ENCODE measurements at places on chromosomes 11 and 22.
A peak's percentile ranks its signal among the peaks of the same experiment; 100 is the strongest.

GRCh38 chr11:16262645-16262955, 93.7 kb downstream of the SOX6 start:
- DNase-seq = no peak

DNA sequence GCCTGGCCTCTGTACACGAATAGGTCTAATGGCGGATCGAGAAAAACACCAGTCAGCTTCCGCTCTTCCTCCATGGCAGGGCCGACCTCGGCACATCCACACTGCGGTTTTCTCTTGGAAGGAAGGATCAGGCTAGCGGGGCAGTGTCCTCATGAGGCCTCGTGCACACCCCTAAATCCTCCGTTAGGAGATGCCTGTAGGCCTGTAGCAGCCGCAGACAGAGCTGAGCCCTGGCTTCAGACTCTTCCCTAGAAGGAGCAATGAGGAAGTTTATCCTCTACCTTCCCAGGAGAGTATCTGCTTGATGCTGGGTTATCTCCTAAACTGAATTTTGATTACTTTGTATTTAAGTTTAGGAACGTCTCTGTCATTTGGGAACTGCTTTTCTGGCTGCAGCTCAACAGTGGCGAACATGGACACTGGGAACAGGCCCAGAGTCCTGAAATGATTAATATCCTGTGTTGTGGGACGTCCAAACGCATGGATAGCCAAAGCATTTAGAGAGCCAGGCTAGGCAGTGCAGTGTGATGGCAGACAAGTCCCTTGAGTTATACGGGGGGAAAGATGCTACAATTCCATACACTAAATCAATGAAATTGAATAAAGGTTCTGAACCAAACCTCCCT, 16.5 kb upstream of the BMAL1 start:
- DNase-seq = no peak

DNA sequence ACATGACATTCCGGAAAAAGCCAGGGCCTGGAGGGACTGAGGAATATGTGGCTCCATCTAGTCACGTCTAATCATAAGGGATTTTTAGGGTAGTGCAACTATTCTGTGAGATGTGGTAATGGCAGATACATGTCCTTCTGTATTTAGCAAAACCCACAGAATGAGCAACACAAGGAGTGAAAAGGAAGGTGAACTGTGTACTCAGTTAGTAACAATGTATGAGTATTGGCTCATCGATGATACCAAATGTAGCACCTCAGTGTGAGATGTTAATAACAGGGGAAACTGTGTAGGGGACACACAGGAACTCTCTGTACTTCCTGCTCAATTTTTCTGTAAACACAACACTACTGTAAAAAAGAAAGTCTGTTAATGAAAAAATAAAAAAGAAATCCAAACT, 42.0 kb upstream of the CARS1 start:
- DNase-seq = no peak

DNA sequence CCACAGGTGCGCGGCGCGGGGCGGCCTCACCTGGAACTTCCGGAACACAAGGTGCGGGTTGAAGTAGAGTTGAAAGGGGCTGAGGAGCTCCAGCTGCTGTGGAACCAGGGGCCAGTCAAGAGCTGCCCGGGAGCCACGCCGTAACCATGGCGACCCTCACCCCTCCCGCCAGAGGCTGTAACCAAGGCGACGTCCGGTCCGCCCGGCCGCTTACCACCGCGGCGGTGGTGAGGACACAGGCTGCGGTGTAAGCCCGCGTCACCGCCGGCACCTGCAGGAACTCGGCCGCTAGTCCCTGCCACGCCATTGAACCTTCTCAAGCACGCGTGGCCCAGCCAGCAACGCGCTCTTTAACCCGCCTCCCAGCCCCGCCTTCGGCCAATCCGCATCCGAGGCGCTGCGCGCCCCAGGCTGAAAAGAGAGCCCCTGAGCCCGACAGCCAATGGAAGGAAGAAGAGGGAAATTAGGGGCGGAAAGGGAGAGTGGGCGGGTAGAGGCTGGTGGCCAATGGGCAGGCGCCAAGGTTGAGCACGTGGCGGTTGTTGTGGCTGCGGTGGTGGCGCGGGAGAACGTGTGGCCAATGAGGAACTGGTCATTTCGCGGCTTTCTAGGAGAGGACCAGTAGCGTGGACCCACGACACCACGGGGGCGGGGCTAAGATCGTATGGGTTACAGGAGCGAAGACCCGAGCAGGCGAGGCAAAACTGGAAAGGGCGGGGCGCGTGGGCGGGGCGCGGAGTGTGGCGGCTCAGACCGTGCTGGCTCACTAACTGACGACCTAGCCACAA, at the start of gene DERL3:
TSS of gene DERL3 (minus strand) at position 326 of the 788 bp plus-strand sequence. CDS start at position 307, 19 bp downstream.
- DNase-seq = peak; percentile 80

GRCh38 chr11:57900320-57900719, 123.4 kb upstream of the OR9Q1 start:
- DNase-seq = no peak

DNA sequence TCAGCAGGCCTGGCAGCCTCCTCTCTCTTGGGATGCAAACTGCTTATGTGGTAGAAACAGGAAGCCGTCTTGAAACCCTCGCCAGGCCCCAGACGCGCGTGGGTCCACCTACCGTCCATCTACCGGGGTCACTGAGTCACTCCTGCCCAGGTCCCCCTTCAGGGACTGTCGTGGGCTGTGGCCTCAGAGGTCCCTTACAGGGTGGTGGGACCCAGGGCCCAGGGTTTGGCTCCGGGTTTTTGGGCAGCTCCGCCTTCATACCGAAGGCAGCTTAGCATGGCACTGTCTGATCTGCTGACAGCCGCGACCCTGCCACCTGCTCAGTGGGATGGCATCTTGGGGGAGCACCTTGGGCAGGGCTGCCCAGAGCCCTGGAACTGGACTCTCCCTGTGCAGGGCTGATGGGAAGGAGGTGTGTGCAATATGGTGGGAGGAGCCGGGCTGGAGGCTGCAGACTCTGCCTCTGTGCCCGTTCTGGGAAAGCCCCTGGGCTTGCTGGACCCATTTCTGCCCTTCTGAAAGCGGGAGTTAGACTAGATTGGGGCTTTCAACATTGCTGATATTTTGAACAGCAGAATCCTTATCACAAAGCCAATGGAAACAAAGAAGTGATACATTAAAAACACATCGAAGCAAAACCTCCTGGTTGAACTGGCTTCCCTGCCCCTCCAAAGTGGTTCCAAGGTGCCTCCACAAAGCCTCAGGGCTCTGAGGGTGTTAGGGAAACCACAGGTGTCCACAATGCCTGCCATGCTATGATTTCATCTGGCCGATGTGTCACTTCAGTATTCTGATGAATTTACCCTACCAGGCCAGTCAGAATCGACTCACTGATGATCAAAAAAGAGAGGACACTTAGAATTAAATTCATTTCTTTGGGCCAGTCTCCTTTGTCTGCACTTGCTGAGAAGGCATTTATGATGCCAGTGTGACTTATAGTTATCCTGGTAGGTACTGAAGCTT, 316.5 kb downstream of the KIRREL3 start:
- no peak for DNase-seq

- no peak for DNase-seq
Observed at GRCh38 chr22:23484651-23485050, 95.4 kb downstream of the IGLL1 start.

DNA sequence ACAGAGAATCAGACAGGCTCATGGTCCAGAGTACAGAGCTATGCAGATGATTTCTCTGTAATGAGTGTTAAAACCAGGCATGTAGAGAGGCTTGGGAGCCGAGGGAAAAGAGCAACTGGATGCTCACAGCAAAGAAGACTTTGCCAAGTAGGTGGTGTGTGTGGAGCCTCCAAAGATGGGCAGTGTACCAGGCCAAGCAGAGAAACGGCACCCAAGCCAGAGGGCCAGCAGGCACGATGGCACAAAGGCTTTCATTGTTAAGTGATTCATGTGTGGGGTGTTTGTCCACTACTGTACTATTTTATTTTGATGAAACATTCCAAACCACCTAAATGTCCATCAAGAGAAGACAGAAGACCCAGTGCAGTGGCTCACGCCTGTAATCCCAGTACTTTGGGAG, 11.1 kb downstream of the RANGAP1 start:
- DNase-seq = no peak

DNA sequence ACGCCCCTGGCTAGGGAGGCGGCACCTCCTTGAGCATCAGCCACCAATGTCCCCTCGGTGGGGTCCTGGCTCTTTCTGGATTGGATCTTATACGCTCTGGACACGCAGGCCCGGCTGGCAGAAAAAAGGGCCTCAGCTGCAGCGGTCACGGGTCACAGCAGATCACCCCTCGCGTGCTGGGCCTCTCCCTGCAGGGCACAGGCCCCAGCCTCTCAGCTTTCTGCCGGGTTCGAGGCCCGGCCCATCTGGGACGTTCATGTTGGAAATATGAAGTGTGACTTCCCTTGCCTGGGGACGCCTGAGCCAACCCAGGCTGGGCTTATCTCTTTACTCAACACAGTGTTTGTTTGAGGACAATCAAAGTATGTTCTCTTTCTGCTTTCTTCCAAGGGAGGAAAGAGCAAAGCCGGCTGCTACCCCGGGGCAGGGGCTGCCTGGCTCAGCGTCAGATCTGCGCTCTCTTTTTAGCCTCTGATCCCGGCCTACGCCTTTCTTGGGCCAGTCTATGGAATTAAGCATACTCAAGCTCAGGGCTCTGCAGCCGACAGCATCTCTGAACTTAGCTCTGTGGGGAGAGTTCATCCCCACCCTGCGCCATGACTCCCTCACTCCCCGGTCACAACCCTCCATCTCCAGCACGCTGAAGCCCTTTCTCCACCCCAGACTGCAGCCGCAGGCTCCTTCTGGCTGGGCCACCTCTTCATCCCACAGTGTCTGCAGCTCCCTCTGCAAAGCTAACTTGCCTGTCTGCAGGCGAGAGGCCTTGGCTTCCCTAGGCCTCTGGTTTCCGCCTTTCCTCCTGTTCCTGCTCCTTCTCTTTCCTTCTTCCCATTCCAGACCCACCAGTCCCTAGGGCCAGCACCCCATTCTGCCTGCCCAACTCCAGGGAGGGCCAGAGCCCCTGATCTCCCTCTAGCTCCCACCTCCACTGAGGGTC, 38.8 kb downstream of the ADAMTS15 start:
- no peak for DNase-seq

DNA sequence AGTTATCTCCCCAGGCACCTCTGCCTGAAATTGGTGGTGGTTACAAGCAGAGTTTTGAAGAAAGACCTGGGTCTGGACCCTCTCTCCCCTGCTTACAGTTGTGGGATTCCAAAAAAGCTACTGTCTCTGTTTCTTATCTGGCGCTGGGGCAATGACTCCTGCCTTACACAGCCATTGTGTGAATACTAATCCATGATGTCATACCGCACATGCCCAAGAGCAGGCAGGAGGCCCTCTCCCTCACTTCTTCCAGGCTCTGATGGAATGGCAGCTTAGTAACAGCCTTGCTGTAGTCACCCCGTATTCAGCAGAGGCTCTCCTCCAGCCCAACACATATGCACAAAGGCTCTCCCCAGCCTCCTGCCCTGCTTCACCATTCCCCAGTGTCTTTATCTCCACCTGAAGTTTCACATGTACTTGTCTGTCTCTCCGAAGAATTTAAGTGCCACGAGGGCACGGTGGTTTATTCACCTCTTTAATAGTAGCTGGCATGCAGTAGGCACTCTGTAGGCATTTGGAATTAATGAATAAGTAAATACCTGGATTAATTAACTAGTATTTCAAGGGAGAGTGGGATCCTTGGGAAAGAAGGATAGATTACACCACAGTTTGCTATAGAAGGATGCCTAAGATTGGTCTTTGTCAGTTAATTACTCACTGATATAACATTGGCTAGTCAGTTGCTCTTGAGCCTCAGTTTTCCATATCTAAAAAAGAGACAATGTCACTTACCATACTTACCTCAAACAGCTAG, 165.6 kb downstream of the ETS1 start:
- DNase-seq = no peak

DNA sequence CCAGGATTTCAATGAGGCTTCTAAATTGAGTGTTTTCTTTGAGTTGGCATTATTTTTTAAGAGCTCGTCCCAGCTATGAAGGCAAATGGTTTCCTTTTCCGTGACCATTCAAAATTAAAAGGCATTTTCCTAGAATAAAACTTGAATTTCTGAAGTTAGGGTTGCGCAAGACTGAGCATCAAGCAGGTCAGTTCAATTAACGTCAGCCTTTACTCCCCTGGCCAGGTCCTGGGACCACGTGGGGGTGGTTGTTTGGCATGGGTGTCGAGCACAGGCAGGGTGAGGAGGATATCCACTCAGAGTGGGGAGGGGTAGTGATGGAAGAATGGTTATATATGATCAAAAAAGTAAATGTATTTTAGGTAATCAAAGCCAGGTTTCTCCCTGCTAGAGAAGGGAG, 43.4 kb upstream of the TSKU start:
- no peak for DNase-seq

DNA sequence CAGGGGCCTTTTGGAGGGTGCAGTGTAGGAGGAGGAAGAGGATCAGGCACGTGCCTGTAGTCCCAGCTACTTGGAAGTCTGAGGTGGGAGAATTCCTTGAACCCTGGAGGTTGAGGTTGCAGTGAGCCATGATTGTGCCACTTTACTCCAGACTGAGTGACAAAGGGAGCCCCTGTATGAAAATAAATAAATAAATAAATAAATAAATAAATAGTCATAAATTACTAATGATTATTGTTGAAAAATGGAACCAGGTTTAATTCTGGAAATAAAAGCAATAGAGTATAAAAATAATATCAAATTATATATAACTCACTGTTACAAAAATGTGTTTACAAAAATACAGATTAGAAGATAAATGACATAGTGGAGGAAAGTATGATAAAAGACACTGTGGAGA, 37.9 kb downstream of the GRIA4 start:
- no peak for DNase-seq

Data from NCI-H2081 treated with DMSO at 0.1 percent for 48 hours (cell line).